ENCODE measurements at places on chromosomes 16 and 17.

DNA sequence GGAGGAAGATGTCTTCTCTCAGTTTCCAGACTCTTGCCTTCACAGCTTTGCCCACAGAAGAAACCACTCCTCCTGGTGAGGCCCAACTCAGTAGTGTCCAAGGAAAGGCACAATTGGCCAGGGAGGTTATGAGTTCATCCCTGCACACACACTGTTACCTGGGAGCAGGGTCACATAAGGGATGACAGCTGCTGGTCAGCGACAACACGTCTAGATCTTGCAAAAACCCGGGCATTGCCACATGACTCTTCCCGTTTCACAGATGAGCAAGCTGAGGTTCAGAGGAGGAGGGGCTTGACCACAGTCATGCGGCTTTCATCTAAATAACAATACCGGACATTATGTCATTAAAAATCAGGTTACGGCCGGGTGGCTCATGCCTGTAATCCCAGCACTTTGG lies 186.0 kb downstream of the COPRS start:
- DNase-seq: no peak

DNA sequence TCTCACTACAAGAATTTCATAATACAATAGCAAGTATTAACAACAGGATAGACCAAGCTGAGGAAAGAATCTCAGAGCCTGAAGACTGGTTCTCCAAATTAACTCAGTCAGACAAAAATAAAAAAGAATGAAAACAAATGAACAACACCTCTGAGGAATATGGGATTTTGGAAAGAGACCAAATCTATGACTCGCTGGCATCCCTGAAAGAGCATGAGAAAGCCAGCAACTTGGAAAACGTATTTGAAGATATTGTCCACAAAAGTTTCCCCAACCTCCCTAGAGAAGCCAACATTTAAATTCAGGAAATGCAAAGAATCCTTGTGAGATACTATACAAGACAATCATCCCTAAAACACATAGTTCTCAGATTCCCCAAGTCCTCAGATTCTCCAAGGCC lies 20.9 kb downstream of the NLRP1 start:
- no peak for DNase-seq

GRCh38 chr17:16906680-16907079 lies 65.2 kb downstream of the TNFRSF13B start:
- DNase-seq: peak; percentile 71

GRCh38 chr16:23408823-23409298 lies 44.1 kb downstream of the COG7 start:
- DNase-seq: peak; percentile 28

DNA sequence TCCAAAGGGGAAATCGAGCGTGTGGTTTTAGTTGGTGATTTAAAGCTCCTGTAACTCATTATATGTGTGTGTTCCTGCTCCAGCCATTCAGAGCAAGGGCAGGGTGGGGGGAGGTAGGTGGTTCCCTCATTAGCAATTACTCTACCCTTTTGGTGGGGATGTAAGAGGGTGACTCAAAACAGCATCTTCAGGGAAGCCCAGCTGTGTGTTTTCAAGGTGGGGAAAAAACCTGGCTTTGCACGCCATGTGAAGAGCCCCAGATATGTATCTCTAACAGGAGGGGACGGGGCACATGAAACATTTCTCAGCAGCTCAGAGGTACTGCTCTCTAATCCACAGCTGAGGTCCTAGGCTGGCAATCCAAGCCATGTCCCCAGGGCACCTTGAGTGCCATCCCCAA lies 241.3 kb upstream of the ZFHX3 start:
- DNase-seq: no peak

- DNase-seq: no peak
Measured at GRCh38 chr17:72759301-72759700, 333.2 kb downstream of the SLC39A11 start.

GRCh38 chr17:20223808-20224328 lies 214.7 kb downstream of the SPECC1 start:
- no peak for DNase-seq

DNA sequence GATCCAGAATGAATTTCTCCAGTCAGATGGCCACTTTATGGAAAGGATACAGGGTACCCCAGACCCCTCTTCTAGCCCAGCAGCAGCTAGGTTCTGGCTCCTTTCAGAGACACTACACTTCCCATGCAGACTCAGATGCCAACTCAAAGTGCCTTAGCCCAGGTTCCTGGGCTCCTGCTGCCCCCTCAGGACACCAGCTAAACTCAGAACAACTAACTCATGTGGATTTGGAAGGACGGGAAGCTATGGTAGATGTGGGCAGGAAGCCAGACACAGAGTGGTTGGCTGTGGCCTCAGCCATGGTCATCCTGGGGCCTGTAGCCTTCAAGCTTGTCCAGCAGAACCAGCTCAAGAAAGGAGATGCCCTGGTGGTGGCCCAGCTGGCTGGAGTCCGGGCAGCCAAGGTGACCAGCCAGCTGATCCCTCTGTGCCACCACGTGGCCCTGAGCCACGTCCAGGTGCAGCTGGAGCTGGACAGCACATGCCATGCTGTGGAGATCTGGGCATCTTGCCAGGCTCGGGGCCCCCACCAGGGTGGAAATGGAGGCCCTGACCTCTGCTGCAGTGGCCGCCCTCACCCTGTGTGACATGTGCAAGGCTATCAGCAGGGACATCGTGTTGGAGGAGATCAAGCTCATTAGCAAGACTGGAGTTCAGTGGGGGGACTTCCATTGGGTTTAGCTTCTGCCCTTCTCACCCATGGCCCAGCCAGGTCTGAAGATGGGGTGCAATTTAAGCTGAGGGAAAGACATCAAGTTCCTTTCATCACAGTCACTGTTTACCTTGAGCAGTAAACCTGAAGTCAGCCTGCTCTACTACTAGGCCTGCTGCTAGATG lies 111.8 kb downstream of the N4BP1 start:
- DNase-seq: no peak

- DNase-seq: no peak
Measured at GRCh38 chr16:1734123-1734522, 28.1 kb downstream of the MAPK8IP3 start.

- DNase-seq: no peak
Measured at GRCh38 chr16:81446907-81447268, 2.3 kb downstream of the CMIP start.

GRCh38 chr17:77854759-77855745 lies 103.5 kb upstream of the TNRC6C start:
- no peak for DNase-seq

- no peak for DNase-seq
Measured at GRCh38 chr17:3635474-3636153, 436 bp downstream of the SHPK start.

GRCh38 chr16:20760346-20760745 lies 3.5 kb upstream of the ACSM3 start:
- DNase-seq: no peak

DNA sequence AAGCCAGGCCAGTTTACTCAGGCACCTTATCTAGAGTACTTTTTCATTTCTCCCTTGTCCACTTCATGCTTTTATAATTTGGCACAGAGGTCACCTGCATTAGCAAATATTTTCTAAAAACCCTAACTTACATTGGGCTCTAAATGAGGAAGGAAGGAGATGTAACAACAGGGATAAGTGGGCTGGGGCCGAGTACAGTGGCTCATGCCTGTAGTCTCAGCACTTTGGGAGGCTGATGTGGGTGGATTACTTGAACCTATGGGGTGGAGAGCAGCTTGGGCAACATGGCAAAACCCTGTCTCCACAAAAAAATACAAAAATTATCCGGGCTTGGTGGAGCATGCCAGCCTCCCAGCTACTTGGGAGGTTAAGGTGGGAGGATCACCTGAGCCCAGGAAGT lies 55.9 kb downstream of the TMEM100 start:
- no peak for DNase-seq

GRCh38 chr16:81946206-81946605 lies 65.1 kb downstream of the SDR42E1 start:
- DNase-seq: no peak

- DNase-seq: no peak
Measured at GRCh38 chr16:102060-102855, 24.2 kb downstream of the MPG start.

DNA sequence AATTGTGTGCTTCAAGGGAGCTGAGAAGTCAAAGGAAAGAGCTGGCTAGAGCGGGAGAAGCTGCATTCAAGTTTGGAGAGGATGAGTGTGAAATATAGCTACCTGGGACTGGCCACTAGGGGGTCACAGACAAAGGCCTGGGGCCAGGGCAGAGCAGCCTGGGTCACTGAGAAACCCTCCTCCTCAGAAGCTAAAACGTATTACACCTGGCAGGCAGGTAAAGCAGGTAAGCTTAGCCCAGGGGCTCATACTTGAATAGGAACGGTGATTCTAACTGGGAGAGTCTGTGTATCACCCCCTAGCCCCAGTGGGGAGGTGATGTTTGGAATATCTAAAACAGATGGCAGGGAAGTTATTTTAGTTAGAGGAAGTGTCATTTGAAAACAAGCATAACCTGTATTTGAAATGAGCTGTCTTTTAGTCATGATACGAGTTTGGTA lies 6.8 kb downstream of the KRT37 start:
- DNase-seq: no peak

GRCh38 chr16:52191531-52192134 lies 355.3 kb downstream of the TOX3 start:
- peak; percentile 59 for DNase-seq

- no peak for DNase-seq
Measured at GRCh38 chr17:78307887-78308638, 51.8 kb downstream of the SOCS3 start.

- no peak for DNase-seq
Measured at GRCh38 chr16:69754143-69754468, 620 bp downstream of the NOB1 start.

DNA sequence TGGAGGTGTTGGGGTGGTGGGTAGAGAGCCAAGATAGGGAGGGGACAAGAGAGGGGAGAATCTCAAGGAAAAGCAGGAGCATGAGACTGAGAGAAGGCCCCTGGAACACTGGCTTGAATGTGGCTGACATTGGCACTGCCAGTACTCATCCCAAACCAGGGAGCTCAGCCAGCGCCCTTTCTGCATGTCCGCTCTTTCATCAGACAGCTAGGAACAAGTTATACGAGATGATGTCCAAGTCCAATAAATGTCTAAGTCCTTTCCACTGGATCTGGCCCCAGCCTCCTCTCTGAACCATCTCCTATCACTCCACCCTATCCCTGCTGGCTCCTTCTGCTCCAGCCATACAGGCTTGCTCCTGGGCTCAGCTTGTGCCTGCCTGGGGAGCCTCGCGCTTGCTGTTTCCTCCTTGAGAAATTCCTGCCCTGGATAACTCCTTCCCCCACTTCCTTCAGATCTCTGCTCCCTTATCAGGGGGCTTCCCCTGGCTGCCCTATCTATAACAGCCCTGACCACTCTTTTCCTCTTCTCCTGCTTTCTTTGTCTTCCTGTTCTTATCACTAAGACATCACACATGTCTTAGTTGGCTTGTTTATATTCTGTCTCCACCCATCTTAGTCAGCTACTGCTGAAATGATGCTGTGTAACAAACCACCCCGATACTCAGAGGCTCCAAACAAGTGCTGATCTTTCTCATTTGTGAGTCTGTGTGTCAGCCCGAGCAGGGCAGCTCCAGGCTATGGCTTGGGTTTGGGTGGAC lies 37.1 kb upstream of the MEOX1 start:
- no peak for DNase-seq

- DNase-seq: no peak
Measured at GRCh38 chr17:57201481-57201880, 54.8 kb upstream of the MSI2 start.

DNA sequence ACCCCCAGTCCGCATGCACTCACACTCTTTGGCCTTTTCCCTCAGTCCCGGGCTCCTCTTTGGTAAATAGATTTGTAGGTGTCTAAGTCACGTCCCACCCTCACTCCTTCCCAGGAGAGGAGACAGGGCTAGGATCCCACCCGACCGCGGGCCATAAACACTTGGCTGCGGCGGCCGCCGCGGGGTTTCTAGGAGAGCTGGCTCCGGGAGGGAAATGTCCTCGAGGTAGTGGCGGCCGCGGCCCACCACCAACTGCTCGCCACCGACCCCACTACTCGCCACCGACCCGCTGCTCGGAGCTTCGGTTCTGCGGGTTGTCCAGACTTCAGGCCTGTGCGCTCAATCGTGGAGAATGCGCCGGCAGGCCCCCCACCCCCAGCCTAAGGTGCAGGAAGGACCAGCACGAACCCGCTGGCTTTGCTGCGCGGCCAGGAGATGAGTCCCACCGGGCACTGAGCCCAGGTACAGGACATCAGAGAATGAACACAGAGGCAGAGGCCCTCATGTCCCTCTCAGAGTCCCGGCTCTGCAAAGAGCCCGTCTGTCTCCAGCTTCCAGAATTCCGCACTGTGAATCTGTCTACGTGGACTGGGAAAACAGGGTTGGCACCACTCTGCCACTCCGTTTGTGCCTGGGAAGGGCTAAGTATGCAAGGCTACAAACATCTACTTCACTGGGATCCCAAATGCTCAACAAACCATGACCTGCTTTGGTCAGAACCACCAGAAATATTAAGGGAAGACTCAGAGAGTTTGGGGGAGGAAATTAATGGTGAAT lies 2.5 kb downstream of the PRAC2 start:
- DNase-seq: no peak

- DNase-seq: no peak
Measured at GRCh38 chr17:73030995-73031394, 61.5 kb downstream of the SLC39A11 start.

GRCh38 chr16:85832570-85833218 lies 33.2 kb downstream of the COX4I1 start:
- DNase-seq: no peak

DNA sequence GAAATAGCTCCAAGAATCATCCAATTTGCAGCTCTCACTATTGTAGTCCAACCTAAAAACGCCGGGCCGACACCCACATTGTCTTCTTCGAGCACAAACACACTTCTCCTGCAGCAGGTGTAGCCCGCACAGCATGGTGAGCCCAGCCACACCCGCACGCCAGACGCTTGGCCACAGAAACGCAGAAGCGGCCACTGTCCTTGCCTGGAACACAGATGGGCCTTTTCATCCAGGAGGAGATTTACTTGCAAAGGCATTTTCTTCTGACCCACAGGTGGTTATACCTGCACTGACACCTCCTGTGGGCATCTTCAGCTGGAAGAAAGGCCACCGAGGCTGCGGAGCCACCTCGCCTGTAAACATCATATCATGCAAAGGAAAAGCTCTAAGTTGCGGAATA lies 98.4 kb downstream of the ADCY9 start:
- DNase-seq: no peak

DNA sequence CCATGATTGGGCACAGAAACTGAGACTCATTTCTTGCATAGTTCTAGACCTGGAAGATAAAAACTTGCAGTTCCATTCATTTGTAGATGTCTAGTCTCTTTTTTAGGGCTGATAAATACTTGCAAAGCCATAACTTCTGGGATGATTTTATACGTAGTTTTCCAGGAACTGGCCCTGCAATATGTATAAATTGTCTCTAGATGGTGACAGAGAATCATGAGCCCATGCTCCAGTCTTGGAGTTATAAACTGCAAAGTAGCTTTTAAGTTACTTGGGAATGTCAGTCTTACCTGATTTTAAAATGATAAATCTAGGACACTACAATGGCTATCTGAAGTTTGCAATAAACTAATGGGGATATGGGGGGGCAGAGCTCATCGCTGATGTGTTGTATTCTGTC lies 3.0 kb upstream of the ADAMTS18 start:
- peak; percentile 49 for DNase-seq

DNA sequence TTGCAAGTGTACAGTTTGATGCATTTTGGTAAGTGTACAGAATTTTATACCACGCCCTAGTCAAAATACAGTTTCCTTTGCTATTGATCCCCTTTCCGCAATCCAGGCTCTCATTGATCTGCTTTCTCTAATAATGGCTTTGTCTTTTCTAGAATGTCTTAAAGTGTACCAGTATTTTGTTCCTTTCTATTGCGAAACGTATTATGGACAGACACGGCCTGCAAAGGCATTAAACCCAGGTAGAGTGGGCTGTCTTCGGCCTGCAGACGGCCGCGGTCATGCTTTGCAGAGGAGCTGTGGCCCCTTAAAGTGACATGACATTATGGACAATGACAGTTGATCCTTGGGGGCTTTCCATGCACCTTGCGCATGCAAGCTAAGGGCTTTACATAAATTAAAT lies 15.9 kb upstream of the HSBP1 start:
- no peak for DNase-seq
